Type B pancreatic cell (in vitro differentiated cells): ENCODE measurements at places on chromosomes 1 and 21. TPM values are rescaled to one million over a fixed set of nuclear protein-coding genes. Genes with fewer than 3 reads are reported as not detected.

Gene DNM3
- 1.2 and 2.1 TPM in 2 replicates for total RNA-seq

Gene CYP4A11
- not detected in 2 replicates for total RNA-seq

Gene NPPB
- total RNA-seq: 0.71 and 1.7 TPM in 2 replicates

Gene FOXO6
- 9.9 and 21.1 TPM in 2 replicates for total RNA-seq

Gene RCAN3
- total RNA-seq: 20.4 and 40.8 TPM in 2 replicates

Gene XCL1
- total RNA-seq: 1.2 TPM in 1 of 2 replicates, not detected in the other

Gene AADACL4
- total RNA-seq: not detected in 2 replicates

Gene RIMKLA
- 2.3 and 3.8 TPM in 2 replicates for total RNA-seq

Gene NEK7
- 35.1 and 42.5 TPM in 2 replicates for total RNA-seq
